ENCODE measurements at places on chromosomes 1 and 21.

DNA sequence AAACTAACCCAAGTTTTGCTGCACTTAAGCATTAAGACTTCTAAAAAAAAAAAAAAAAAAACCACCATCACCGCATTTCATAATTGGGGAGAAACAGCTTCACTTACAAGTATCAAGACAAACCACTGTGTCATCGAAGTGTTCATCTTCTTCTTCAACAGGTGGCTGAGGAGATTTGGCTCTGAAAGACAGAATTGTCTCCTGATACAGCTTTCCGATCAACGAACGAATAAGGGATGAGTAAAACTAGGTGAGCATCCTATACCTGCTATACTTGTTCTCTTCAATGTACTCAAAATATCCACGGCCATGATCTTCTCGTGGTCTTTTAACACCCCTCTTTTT is 2.0 kb downstream of the HNRNPU start:
- peak; percentile 17 for DNase-seq

- DNase-seq: no peak
Observed at GRCh38 chr1:90155721-90156487, 161.0 kb downstream of the ZNF326 start.

DNA sequence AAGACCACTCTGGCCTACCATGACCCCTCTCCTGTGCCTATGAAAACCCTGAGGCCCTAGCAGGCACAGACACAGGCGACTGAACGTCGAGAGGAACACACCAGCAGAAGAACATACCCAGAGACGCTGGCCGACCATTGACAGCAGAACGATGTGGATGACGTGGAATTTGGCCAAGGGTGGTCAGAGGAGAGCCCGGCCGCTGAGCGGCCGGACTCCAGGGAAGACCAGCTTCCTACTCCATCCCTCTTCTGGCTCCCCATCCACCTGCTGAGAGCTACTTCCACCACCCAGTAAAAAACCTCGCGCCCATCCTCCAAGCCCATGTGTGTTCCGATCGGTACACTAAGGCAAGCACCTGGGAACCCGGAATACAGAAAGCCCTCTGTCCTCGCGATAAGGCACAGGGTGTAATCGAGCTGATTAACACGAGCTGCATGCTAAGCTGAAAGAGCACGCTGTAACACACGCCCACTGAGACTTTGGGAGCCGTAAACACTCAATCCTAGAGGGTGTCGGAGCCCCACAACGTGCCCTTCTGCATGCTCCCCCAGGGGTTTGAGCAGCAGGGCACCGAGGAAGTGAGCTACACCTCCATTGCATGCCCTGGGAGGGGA is 150.3 kb downstream of the CENPF start:
- DNase-seq: no peak

- DNase-seq: no peak
Observed at GRCh38 chr21:46465651-46466050, 7.0 kb downstream of the DIP2A start.

DNA sequence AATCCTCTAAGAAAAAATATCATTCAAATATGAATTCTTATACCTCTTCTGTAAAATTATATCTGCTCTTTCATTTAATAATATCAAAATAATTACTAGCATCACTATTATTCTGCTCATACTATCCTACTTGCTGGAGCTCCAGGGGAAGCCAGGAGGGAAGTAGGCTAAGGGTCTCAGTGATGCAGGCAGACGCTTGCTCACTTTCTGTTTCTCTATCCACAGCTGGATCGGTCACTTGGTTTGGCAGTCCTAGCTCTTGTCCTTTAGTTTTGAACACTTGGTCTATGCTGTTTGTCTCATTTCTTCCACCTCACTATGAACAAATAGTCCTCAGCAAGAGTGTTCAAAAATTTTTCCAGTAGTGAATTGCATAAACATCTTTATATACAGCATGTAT is 11.3 kb downstream of the CCDC190 start:
- no peak for DNase-seq

DNA sequence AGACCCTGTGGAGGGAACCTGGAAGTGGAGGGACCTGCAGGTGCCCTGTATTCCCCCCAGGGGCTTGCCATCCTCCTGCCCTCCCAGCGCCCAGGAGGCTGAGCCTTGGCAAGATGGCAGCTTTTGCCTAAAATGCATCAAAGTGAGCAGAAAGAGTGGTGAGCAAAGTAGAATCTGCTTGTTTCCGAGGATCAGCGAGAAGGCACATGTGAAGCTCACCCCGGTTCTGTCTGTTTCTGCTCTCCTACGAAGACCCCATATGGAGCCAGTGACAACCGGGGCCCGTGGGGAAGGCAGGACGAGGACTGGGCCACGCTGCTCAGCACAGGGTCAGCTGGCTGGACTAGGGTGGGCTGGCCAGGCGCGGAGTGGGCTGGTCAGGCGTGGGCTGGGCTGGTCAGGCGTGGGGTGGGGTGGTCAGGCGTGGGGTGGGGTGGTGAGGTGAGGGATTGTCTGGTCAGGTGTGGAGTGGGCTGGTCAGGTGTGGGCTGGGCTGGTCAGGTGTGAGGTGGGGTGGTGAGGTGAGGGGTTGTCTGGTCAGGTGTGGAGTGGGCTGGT is 5.2 kb upstream of the FNDC10 start:
- DNase-seq: no peak

- DNase-seq: no peak
Observed at GRCh38 chr1:93681101-93681988, at the start of gene BCAR3. Gene BCAR3, minus strand, starts transcription at chr1:93681837. Its CDS starts 6,907 bp downstream, at chr1:93674930.

- no peak for DNase-seq
Observed at GRCh38 chr1:111843177-111843576, 87.5 kb downstream of the DDX20 start.

- no peak for DNase-seq
Observed at GRCh38 chr1:64769482-64769881, 24.6 kb downstream of the RAVER2 start.

All from T-helper 1 cell (primary cell).